ENCODE measurements at places on chromosomes 7 and 10.

DNA sequence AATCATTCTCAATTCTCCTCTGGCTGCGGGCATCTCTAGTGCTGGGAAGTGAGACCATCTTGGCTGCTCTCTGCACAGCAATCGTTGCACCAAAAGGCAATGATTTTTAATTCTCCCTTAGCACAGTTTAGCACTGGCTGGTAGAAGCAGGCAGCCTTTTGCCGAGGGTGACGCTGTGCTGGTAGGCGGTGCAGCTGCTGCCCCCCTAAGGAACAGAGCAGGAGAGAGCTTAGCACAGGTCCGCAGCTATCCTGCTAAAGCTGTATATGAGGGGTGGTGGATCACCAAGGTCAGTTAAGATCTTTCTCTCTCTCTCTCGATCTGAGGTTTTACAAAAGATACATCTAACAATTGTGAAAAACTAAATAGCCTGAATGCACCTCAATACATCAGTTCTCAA is 390.1 kb downstream of the GATA3 start:
- no peak for DNase-seq

GRCh38 chr7:38453826-38454225 is 177.3 kb downstream of the AMPH start:
- no peak for DNase-seq

DNA sequence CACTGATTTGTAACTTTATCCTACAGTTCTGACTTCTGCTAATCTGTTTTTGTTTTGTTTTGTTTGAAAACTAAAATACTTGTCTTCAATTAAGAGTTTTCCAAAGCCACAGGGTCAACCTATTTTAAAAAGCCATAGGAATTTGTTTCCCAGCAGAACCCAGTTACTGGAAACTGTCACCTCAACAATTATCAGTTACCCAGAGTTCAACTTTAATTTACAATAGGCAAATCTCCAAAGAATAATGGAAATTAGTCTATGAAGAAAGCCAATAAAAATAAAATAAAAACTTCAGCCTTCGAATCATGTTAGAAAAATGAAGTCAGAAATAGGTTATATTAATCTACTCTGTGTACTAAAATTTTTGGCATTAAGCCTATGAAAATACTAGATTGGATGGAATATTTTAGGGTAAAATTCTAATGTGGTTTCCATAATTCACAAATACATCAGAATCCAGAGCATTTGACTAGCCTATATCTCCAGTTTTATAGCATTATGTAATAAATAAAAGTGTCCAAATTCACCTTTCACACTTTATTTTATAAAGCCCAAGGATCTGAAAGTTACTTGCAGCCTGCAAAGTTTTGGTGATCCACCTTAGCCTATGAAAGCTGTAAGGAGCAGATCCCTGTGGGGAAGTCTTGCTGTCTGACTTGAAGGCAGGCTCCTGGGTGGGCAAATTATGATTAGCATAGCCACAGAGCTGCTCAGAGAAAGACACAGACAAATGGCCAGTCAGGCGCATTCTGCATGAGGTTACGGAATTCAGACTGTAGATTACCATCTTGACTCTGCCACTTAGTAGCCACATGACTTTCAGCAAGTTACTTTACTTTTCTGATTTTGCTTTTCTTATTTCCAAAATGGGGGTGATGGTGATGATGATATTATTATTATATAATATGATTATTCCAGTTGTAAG is 250.0 kb upstream of the HGF start:
- DNase-seq = no peak

- DNase-seq = no peak
Measured at GRCh38 chr7:15557186-15557585, 4.6 kb downstream of the AGMO start.

DNA sequence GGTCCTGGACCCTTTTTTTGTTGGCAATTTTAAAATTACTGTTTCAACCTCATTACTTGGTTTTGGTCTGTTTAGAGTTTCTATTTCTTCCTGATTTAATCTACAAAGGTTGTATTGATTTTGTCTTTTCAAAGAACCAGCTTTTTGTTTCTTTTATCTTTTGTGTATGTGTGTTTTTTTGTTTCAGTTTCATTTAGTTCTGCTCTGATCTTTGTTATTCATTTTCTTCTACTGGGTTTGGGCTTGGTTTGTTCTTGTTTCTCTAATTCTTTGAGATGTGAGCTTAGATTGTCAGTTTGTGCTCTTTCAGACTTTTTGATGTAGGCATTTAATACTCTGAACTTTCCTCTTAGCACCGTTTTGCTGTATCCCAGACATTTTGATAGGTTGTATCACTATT is 8.5 kb upstream of the MRPS33 start:
- DNase-seq = no peak

- no peak for DNase-seq
Measured at GRCh38 chr7:54856856-54857255, 97.8 kb upstream of the SEC61G start.

GRCh38 chr10:19917751-19918478 is 101.7 kb downstream of the PLXDC2 start:
- no peak for DNase-seq

GRCh38 chr10:36173364-36173763 is 531.3 kb upstream of the FZD8 start:
- DNase-seq = no peak

DNA sequence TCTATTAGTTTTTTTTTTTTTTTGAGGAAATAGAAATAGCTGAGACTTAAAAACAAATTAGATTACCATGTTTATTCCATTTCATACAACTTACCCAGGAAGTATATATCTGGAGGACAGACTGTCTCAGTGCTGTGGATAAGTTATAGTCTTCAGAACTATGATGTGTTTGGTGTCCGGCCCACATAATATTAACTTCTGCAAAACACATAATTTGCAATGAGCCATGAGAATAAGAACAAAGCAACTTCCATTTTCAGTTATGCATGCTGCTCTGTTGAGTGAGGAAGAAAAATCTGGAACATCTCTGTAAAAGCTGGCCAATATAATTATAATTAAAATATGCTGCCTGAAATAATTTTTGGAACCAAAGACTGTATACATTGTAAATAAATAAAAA is 130.9 kb downstream of the AGMO start:
- no peak for DNase-seq

- DNase-seq = no peak
Measured at GRCh38 chr7:44757311-44757710, 8.7 kb downstream of the ZMIZ2 start.

- DNase-seq = no peak
Measured at GRCh38 chr10:51630640-51631005, 68.8 kb downstream of the CSTF2T start.

DNA sequence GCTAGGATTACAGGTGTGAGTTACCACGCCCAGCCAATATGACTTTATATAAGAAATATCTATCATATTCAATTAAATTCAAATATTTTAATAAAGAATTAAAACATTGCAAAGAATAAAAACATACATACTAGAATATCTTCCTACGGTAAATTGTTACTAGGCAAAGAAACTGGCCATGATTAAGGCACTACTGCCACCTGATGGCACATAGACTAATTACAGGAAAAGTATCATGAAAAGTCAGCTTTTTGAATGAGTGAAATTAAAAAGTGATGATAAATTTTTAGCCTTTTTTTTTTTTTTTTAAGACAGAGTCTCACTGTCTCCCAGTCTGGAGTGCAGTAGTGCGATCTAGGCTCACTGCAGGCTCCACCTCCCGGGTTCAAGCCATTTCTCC is 30.9 kb downstream of the MRPS33 start:
- no peak for DNase-seq

DNA sequence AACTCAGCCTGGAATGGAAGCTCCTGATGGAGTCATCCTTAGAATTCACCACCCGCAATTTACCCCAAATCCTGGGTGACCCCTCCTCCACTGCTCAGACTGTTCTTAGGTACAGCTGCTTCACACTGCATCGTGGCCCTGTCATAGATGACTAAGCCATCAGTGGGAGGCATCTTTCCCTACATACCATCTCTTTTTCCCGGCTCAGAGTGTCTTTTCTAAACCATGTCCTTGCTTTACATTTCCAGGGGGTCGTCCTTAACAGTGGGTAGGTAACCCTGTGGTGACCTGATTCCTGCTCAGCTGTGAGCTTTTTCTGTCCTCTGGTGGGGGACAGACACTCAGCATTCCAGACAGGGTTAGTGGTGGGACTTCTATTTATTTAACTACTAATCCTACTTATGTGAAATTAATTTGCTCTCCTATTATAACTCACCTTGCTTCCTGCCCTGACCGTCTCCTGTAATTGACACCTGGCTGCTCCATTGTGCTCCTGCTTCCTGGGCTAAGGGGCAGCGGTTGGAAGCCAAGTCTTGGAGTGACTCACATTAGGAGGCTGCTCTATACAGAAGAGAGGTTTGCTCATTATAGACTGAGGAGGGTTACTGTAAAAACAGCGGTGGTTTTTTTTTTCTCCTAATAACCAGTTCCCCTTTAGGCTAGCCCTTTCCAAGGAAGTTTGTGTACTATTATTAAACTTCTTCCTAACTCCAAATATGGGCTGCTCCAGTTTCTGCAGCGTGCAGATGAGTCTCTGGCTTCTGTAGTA is 40.6 kb downstream of the PYROXD2 start:
- DNase-seq = no peak

DNA sequence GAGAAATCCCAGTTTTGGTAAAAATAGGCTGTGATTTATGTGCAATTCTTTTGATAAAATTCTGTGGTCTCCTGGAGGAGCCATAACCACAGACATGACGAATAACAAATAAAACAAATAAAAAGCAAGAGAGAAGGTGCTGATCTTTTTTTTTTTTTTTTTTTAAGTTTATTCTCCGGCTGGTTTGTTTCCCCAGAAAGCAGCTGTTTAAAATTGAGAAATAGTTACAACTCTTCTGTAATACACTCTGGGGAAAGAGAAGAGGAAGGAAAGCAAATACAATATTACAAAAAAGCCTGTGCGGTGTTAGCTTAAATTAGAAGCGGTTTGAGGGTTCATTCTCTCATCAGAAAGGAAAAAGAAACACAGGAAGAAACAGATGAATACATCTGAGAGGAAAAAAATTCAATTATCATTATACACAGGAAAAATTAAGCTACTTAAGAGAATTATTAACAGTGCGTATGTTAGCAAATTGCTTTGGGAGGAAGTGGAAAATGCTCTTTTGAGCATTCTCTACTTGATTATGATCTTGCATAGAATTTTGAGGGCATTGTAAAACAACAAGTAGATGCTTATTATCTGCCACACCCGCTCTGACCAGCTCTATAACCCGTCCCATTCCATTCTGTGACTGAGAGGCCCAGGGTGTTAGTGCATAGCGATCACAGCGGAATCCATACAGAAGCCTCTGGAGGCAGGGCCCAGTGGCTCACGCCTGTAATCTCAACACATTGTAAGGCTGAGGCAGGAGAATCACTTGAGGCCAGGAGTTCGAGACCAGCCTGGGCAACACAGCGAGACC is 40.6 kb upstream of the WAC start:
- no peak for DNase-seq

DNA sequence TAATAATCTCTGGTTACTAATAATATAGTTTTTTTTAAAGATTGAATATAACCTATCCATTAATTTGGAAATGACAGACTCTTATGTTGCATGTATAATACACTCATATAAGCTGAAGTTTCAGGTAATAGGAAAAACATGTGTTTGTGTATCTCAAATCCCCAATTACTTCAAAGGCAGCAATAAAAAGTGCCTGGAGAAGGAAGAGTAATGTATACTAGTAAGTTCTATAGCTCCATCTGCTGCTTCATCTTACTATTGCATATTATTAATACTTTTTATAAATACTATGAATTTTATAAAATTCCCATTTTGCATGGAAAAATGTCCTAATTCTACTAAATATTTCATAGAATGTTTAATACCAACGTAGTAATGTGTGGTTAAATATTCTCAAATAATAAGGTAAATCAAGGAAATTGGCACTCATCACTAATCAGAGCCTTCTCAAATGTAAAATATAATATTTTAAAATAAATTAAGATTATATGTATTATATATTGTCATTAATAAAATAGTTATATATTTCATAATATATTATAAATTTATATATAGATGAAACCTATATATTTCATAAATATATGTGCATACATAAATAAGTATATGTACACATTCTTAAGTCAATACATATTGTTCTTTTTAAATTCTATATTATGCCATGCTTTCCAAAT is 311.9 kb downstream of the HGF start:
- DNase-seq = no peak

- no peak for DNase-seq
Measured at GRCh38 chr7:14836006-14836405, 66.5 kb downstream of the DGKB start.

- DNase-seq = no peak
Measured at GRCh38 chr10:117352724-117353123, 22.5 kb downstream of the PDZD8 start.

DNA sequence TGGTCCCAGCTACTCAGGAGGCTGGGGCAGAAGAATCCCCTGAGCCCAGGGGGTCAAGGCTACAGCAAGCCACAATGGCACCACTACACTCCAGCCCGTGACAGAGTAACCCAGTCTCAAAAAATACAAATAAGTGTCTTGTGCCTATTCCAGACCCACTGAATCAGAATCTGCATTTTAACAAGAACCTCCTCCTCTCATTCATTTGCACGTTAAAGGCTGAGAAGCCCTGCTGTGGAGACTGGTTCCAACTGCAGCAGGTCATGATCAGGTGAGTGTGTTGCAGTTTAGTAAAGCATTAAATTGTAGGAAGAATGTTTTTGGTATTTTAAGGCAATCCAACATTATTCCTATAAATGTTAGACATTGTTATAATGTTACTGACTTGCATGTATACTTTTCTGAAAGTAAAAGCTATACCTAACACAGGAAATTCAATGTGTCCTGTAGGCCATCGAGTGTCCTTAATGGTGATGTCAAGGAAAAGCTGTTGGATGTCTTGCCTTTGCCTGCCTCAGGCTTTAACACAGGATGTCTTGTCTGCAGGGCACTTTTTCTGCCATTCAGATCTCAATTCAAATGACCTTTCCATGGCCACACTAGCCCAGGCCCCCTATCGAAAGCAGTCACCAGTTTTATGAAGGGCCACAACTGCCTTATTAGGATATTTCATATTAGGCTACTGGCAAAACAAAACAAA is 30.4 kb downstream of the MKRN1 start:
- no peak for DNase-seq

- no peak for DNase-seq
Measured at GRCh38 chr7:129529643-129530042, 27.3 kb downstream of the SMKR1 start.

- DNase-seq = no peak
Measured at GRCh38 chr7:30780941-30781340, 9.7 kb downstream of the MINDY4 start.

DNA sequence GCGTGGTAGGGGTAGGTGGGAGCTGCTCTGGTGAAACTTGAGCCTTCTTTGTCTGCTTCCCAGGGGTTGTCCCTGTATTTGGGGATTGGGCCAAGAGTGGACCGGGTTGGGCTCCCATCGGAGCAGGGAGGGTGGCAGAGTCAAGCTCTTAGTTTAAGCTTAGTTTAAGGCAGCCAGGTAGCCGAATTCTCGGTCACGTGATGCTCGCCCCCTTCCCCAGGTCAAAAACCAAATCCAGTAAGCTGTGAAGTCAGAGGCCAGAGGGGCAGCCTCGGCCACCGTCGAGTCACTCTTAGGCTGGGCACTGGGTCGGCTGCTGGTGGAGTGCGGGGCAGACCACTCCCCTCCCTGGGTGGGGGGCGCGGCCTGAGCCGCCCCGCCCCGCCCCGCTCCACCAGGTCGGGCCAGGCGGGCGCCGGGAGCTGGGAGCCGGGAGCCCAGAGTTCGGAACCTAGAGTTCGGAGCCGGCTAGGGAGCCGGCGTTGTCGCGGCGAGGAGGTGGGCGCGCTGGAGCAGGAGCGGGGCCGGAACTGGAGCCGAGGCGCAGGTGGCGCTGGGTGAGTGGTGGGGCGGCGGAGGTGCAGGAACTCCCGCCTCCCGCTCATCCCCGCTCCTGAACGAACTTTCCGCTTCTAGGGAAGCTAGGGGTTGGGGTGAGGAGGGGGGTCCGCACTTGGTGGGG is 2.8 kb upstream of the LZTS2 start:
- no peak for DNase-seq

GRCh38 chr10:63120554-63120953 is 12.6 kb upstream of the NRBF2 start:
- no peak for DNase-seq

Measured in stimulated activated CD8-positive, alpha-beta memory T cell treated with anti-CD3 and anti-CD28 coated beads, Interleukin-7, amount 100 ng/mL, for 1 hour (primary cell).